ENCODE measurements at places on chromosomes 12 and 14. TPM values are rescaled to one million over a fixed set of nuclear protein-coding genes. Genes with fewer than 3 reads are reported as not detected.

DNA sequence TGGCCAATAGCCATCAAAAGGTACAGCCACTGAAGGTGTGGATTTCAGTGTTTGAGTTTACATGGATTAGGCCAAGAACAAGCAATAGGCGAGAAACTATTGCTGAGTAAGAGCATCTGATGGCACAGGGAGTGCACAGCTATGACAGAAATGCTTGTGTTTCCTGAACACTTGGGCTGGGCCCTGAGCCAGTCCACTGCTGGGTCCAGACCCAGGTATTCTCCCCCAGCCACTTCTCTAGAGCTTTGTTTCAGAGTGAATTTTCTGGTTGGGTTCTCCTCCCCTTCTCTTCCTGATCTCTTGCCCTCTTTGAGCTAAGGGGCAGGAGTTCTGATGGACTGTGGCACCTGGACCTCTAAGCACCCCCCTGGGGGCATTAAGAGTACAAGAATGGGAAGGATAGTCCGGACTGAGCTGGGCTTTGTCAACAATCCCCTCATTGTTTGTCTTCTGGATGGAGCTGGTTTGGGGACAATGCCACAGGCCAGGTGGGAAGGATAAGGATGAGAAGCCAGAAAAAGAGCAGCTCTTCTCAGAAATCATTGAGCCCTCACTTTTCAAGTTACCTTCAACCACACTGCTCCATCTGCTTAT is 8.3 kb downstream of the HOXC5 start:
- H3K27me3 ChIP-seq: peaks cover 10% of the 10 kb centered on the region
- no peak for DNase-seq
- H3K36me3 ChIP-seq: no peaks in the 10 kb centered on the region
- H3K4me3 ChIP-seq: no peak overlapping the region
- H3K27ac ChIP-seq: no peak overlapping the region

GRCh38 chr14:39731912-39732311 is 299.7 kb upstream of the FBXO33 start:
- H3K4me1 ChIP-seq: no peaks in the 10 kb centered on the region
- no peak overlapping the region for H3K27ac ChIP-seq
- no peaks in the 10 kb centered on the region for H3K27me3 ChIP-seq
- H3K4me3 ChIP-seq: no peak overlapping the region

DNA sequence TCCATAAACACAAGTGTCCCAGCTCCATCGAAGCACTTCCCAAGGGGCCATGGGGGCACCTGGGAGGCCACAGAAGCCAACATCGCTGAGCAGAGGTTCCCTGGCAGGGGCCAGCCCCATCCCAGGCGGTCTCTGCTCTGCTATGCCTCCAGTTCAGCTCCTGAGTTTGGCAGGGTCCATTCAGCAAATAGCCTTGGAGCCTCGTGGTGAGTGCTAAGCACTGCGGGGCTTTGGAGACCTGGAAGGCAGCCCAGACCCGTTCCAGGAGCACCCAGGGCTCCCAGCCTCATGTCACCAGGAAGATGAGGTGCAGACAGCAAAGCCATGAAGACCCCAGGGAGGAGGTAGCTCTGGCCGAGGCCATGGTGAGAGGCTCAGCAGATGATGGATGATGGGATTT is 109.5 kb downstream of the LGMN start:
- no peaks in the 10 kb centered on the region for H3K4me1 ChIP-seq
- no peak overlapping the region for H3K27ac ChIP-seq
- no peak overlapping the region for H3K4me3 ChIP-seq
- peaks cover 2% of the 10 kb centered on the region for H3K36me3 ChIP-seq

DNA sequence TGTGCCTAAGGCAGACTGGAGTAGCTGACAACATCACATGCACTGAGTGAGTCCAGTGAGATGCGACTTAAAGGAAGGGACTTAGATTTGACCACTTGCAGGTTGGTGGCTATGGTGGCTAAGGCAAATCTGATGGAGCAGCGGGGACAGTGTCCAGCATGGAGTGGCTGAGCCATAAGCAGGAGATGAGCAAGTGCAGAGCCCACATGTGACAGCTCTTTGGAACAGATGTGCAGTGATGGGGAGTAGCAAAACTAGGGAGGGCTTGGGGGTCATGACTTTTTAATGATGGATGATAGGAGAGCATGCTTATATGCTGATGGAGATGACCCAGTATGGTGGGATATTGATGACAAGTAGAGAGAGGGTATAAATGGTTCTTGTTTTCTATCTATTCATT is 80.2 kb downstream of the PELI2 start:
- no peak overlapping the region for H3K27ac ChIP-seq
- no peak overlapping the region for H3K4me3 ChIP-seq
- DNase-seq: no peak
- no peaks in the 10 kb centered on the region for H3K4me1 ChIP-seq
- H3K27me3 ChIP-seq: no peaks in the 10 kb centered on the region

GRCh38 chr14:25788252-25788651 is 738.3 kb upstream of the STXBP6 start:
- H3K4me3 ChIP-seq: no peak overlapping the region
- DNase-seq: no peak
- no peaks in the 10 kb centered on the region for H3K36me3 ChIP-seq
- H3K4me1 ChIP-seq: no peaks in the 10 kb centered on the region
- no peak overlapping the region for H3K27ac ChIP-seq

- no peak overlapping the region for H3K27ac ChIP-seq
- no peaks in the 10 kb centered on the region for H3K36me3 ChIP-seq
- H3K4me1 ChIP-seq: no peaks in the 10 kb centered on the region
- no peak overlapping the region for H3K4me3 ChIP-seq
These were observed 148.1 kb downstream of the SYT1 start for GRCh38 chr12:79012636-79013035.

GRCh38 chr12:120367233-120367923 is 1.6 kb downstream of the MSI1 start:
- no peak overlapping the region for H3K4me3 ChIP-seq
- peaks cover 9% of the 10 kb centered on the region for H3K27me3 ChIP-seq

DNA sequence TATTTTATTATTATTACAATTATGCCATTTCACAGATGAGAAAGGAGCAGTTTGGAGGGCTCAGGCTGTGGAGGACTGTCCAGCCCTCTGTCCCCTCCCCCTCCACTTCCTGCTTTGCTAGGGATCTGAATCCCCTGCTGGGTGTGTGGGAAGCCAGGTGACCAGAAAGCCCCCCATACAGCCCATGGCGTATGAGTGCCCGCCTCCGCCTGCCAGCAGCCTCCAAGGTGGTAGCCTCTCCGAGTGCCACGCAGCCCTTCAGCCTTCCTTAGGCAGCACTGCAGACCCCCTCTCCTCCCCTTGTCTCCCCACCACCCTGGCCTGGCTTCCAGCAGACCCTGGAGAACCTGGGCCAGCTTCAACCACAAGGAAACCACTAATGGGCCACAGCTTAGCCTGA is 12.6 kb downstream of the DTX1 start:
- H3K27ac ChIP-seq: no peak overlapping the region
- H3K36me3 ChIP-seq: no peaks in the 10 kb centered on the region
- no peak for DNase-seq
- H3K27me3 ChIP-seq: peaks cover 7% of the 10 kb centered on the region
- H3K4me1 ChIP-seq: peaks cover 23% of the 10 kb centered on the region

DNA sequence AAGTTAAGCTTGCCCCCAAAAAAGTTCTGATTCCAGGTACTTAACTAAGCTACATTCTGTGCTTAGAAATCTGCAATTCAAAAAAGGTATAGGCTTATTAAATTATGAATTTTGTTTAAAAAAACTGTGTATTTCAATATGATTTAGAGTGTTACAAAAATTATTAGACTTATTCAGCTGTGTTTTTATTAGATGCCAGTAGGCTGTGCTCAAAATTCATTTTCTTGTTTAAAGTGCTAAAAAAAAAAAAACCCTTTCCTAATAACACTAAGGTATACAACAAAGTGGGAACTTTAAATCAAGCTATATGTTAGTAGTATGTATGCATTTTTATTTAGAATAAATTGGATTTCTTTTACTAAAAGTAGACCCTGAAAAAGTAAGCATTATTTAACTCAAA is 25.0 kb downstream of the LRRC9 start:
- no peak for DNase-seq
- no peaks in the 10 kb centered on the region for H3K36me3 ChIP-seq
- H3K27ac ChIP-seq: no peak overlapping the region

- no peak overlapping the region for H3K4me3 ChIP-seq
- H3K27me3 ChIP-seq: no peaks in the 10 kb centered on the region
- H3K27ac ChIP-seq: no peak overlapping the region
- peaks cover 32% of the 10 kb centered on the region for H3K36me3 ChIP-seq
- peaks cover 34% of the 10 kb centered on the region for H3K4me1 ChIP-seq
These were observed 2.9 kb downstream of the OXA1L start for GRCh38 chr14:22769369-22769768.

DNA sequence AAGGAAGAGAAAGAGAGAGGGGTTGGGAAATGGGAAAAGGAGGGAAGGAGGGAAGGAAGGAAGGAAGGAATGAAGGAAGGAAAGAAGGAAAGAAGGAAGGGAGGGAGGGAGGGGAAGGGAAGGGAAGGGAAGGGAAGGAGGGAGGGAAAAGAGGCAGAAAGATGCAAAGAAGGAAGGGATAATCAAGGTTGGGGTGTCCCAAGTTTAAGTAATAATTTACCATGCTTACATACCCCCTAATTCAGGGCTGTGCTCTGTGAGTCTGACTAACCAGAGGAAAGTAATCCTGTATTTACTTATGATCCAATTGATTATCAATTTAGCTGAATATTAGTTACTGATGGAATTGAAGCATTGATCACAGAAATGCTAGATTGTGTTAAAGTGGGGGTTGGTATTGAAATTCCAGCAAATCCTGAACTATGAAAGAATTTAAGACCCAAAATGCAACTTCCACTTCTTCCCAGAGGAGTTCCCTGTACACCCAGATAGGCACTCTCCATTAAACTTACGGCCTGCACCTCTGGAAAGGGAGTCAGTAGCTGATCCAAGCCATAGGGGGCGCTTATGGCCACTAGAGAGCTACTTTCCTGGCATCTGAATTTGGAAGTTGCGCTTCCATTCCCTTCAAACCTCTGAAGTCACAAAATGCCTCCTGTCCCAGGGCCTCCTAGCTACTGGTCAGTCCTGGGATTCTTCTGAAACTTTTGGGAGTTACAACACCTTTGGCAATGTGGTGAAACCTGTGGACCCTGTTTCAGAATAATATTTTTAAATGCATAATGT is 162.7 kb upstream of the PWP1 start:
- H3K27ac ChIP-seq: no peak overlapping the region
- no peaks in the 10 kb centered on the region for H3K36me3 ChIP-seq
- H3K4me1 ChIP-seq: peaks cover 39% of the 10 kb centered on the region
- H3K27me3 ChIP-seq: no peaks in the 10 kb centered on the region

GRCh38 chr12:49187184-49187583 is 1.7 kb downstream of the TUBA1A start:
- H3K4me1 ChIP-seq: no peaks in the 10 kb centered on the region
- H3K27ac ChIP-seq: no peak overlapping the region
- H3K4me3 ChIP-seq: no peak overlapping the region
- no peak for DNase-seq
- peaks cover 3% of the 10 kb centered on the region for H3K27me3 ChIP-seq

- H3K4me3 ChIP-seq: no peak overlapping the region
- H3K36me3 ChIP-seq: no peaks in the 10 kb centered on the region
- DNase-seq: no peak
- no peaks in the 10 kb centered on the region for H3K27me3 ChIP-seq
These were observed 48.0 kb upstream of the ARID2 start for GRCh38 chr12:45681465-45681864.

- DNase-seq: peak; percentile 79
- no peak overlapping the region for H3K27ac ChIP-seq
These were observed 25.3 kb upstream of the GPR132 start for GRCh38 chr14:105090493-105091053.

DNA sequence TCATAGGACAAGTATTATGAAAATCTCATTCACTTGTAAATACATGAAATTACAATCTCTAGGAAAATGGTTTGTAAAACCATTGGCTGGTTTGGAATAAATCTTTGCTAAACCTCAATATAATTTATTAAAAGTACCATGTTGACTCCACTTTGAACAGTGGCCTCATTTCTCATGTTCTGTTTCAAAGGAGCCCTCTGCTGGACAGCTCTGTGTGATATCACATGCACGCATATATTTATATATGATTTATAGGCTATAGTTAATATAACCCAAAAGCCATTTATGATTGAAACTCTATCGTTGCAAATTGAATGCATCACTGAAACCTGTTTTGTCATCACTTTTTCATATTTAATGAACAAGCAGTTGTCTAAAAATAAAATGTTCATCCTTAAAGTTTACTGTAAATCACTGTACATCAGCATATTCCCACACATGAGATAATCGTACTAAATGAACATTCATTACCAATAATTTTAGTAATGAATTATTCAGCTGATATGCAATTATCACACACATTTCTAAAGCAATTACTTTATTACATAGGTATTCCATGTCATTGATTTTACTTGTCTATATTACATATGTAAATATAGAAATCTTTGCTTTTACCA is 493.8 kb downstream of the NPAS3 start:
- H3K4me3 ChIP-seq: no peak overlapping the region
- H3K27me3 ChIP-seq: no peaks in the 10 kb centered on the region
- H3K36me3 ChIP-seq: no peaks in the 10 kb centered on the region
- H3K27ac ChIP-seq: no peak overlapping the region

GRCh38 chr12:89497467-89497866 is 27.1 kb downstream of the GALNT4 start:
- peaks cover 13% of the 10 kb centered on the region for H3K4me1 ChIP-seq
- H3K36me3 ChIP-seq: 0 out of 3 replicates have a peak, but pooled peaks cover 4% of the 10 kb centered on the region
- no peak overlapping the region for H3K4me3 ChIP-seq
- no peak overlapping the region for H3K27ac ChIP-seq

DNA sequence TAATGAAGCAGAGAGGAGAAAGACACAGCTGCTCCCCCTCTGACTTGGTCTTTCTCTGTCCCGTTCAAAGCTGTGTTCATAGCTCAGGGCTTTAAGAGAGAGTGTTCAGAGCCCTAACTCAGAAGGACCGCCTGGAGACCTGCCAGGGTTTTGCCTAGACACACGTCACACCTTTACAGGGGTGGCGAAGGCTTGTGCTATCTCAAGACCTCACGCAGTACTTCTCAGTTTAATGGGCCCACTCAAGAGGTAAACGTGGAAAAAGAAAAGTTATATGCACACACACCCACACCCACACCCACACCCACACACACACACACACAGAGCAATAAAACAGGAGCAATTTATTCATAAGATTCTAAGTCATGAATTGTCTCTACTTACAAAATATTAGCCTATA is 374.3 kb downstream of the C12orf75 start:
- H3K36me3 ChIP-seq: no peaks in the 10 kb centered on the region
- no peak for DNase-seq
- no peak overlapping the region for H3K4me3 ChIP-seq
- H3K4me1 ChIP-seq: no peaks in the 10 kb centered on the region
- H3K27me3 ChIP-seq: 0 out of 3 replicates have a peak, but pooled peaks cover 4% of the 10 kb centered on the region

DNA sequence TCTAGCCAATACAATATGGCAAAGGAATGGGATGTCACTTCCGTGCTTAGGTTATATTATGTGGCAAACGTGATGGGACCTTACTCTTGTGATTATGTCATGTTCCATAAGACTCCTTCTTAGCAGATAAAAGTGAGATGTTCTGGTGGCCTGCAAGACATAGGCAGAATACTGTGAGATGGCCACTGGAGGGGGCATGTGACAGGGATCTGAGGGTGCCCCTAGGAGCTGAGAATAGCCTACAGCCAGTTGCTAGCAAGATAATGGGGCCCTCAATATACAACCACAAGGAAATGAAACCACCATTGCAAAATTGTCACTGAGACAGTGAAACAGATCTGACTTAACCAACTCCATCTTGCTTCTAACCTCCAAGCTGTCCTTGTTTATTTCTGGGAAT is 151.4 kb upstream of the SSTR1 start:
- H3K27me3 ChIP-seq: no peaks in the 10 kb centered on the region
- H3K27ac ChIP-seq: no peak overlapping the region
- H3K36me3 ChIP-seq: no peaks in the 10 kb centered on the region
- H3K4me1 ChIP-seq: no peaks in the 10 kb centered on the region
- no peak overlapping the region for H3K4me3 ChIP-seq

Gene PRORP
- total RNA-seq: 88.7 TPM

Gene CKAP4
- total RNA-seq: 70.2 TPM

Gene AQP6
- total RNA-seq: 0.51 TPM

Gene HHIPL1
- not detected for total RNA-seq

Gene NUAK1
- total RNA-seq: 1.9 TPM

Gene BCL2L2
- 28.1 TPM for total RNA-seq

Gene RAP1B
- 129 TPM for total RNA-seq

Gene CLEC4D
- not detected for total RNA-seq

Gene LBHD2
- 0.72 TPM for total RNA-seq

Data from HepG2 (cell line).